Karpas-422 (cell line): ENCODE measurements at places on chromosomes 16 and 17.

GRCh38 chr17:81097943-81098308, 63.0 kb downstream of the BAIAP2 start:
- DNase-seq = no peak

DNA sequence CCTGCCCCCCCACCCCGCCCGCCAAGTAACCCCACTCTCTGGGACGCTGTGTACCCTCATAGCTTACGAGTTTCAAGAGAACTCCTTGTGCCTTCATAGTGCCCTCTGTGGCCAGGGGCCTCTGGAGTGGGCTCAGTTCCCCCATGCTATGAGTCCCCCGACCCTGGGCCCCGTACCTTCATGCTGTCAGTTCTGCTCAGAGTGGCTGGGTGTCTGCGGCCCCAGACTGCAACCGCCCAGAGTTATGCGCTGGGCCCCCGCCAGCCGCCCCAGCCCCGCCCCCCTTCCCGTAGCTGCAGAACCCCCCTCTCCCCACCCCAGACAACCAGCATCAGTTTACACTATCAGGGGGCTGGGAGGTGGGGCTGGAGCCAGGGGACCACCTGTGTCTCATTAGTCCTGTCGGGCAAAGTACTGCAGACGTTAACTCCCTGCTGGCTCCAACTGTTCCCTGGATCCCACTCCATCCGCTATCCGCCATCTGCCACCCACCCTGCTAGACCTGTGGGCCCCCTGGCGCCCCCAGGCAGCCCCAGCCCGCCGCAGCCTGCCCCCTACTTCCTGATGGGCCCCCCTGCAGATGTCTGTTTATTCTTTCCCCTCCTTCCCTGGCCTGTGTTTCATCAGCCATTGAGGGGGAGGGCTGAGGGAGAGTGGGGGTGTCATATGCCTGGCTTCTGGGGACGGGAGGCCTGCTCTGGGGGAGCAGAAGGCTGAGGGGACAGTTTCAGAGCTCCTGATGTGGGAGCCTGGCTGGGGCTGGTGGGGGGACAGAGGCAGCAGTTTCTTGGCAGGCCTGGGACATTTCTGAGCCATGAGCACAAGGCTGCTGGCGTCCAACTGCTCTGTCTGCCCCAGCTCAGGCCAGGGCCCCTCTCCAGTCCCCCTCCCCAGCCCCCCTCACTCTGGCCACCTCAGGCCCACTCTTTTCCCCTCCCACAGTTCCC, at the start of gene MFAP4:
Gene MFAP4 (minus strand): TSS at position 217 of the 947 bp plus-strand sequence. CDS start 35 bp downstream, at position 182.
- DNase-seq = no peak

DNA sequence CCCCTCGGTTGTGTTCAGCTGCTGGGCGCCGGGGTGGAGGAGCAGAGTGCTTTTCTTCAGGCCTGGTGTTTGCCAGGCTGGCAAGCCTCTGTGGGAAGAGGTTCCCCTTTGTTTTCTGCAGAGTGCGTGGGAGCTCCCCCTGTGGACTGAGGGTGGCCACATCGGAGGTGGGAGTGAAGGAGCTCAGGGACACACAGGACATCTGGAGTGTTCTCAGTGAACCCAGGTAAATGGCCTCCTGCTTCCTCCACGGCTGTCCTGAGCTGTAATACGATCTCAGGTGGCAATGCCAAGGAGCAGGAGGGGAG, 39.2 kb upstream of the IRF8 start:
- DNase-seq = no peak

DNA sequence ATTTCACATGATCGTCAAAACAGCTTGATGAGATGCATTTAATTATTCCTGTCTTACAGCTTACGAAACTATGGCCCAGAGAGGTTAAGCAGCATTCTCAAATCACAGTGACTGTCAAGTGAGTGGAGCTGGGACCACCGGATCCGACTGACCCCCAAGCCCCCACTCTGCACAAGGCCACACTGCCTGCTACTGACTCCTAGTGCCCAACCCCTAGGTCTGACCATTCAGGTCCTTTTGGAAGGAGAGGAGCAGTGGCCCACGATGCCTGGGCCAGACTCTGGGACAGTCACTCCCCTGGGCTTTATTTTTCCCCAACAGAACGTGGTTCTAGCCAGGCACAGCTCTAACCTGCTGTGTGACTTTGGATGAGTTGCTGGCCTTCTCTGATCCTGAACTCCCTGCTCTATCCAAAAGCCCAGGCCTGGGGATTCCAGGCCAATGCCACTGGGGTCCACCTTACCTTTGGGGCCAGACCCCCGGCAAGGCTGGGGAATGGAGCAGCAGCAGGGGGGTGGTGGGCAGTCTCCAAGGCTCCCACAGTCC, 9.9 kb downstream of the TSPOAP1 start:
- no peak for DNase-seq

- no peak for DNase-seq
These were observed 15.1 kb downstream of the ASPSCR1 start for GRCh38 chr17:81992306-81993102.

- DNase-seq = no peak
These were observed 98.6 kb downstream of the WNT3 start for GRCh38 chr17:46719891-46720290.

- DNase-seq = no peak
These were observed 84.3 kb upstream of the COX10 start for GRCh38 chr17:13984956-13985355.

DNA sequence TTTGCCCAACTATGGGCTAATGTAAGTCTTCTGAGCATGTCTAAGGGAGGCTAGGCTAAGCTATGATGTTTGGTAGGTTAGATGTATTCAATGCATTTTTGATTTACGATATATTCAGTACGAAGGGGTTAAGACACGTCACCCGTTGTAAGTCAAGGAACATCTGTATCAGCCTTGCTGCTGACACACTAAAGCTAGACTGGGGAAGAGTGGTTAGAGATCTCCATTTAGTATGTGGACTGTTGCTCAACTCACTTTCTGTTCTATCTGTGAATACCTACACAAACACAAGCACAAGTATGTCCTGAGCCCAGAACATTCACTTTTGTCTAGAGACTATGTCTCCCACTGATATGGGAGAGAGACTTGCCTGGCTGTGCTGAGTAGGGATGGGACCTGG, 71.5 kb downstream of the VMP1 start:
- no peak for DNase-seq

GRCh38 chr17:53471514-53471913, 351.2 kb upstream of the KIF2B start:
- no peak for DNase-seq

DNA sequence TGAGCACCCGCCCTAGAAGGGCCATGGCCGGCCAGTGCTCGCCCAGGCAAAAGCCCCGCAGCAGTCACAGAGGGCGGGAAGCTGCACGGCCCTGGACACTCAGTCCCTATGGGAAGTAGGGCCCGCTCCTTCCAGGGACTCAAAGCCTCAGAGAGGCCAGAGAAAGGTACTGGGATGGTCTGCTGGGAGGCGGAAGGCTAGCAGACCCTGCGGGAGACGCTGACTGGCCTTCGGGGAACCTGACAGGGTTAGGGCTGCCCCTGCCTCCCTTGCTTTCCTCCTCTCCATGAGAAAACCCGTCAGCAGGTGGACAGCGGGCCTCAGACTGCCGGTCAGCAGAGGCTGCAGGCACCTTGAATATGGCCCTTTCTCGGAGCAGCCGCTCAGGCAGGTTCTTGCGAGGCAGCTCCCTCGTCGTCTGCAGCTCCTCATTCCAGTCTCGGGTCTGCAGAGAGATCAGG, 11.5 kb downstream of the CLUH start:
- DNase-seq = no peak

GRCh38 chr17:65163990-65164495, 26.9 kb downstream of the RGS9 start:
- peak; percentile 75 for DNase-seq
